ENCODE measurements at places on chromosomes 7 and 10. TPM values are rescaled to one million over a fixed set of nuclear protein-coding genes. Genes with fewer than 3 reads are reported as not detected.
A peak's percentile ranks its signal among the peaks of the same experiment; 100 is the strongest.

GRCh38 chr10:3928078-3928477, 143.1 kb upstream of the KLF6 start:
- no peak overlapping the region for H3K27ac ChIP-seq
- H3K27me3 ChIP-seq = no peaks in the 10 kb centered on the region
- no peak overlapping the region for H3K4me3 ChIP-seq
- no peaks in the 10 kb centered on the region for H3K4me1 ChIP-seq
- H3K36me3 ChIP-seq = no peaks in the 10 kb centered on the region
- no peak for DNase-seq

DNA sequence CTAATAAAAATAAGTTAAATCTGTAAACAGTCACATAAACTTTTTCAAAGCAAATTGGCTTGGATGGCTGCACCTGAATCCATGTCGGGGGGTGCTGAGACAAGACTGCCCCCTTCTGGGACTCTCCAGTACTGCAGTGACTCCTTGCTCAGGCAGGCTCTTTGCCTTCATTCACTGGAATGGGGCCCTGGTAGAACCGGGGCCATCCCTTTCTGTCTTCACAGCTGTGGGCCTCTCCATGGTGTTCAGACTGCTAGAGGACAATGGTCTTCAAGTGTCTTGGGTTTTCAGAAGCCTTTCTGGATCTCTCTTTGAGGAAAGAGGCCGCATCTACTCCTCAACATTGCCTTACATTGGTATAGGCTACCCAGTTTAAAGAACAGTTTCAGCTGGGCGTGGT, 16.1 kb upstream of the IMPDH1 start:
- no peaks in the 10 kb centered on the region for H3K36me3 ChIP-seq
- H3K4me1 ChIP-seq = no peaks in the 10 kb centered on the region
- DNase-seq = peak; percentile 80
- H3K27me3 ChIP-seq = no peaks in the 10 kb centered on the region
- H3K27ac ChIP-seq = no peak overlapping the region

- H3K27me3 ChIP-seq = no peaks in the 10 kb centered on the region
- H3K4me1 ChIP-seq = no peaks in the 10 kb centered on the region
- H3K36me3 ChIP-seq = no peaks in the 10 kb centered on the region
- no peak overlapping the region for H3K27ac ChIP-seq
Observed at GRCh38 chr10:72506474-72506873, 119.4 kb downstream of the MICU1 start.

MACC1 gene
- total RNA-seq = not detected

DNA sequence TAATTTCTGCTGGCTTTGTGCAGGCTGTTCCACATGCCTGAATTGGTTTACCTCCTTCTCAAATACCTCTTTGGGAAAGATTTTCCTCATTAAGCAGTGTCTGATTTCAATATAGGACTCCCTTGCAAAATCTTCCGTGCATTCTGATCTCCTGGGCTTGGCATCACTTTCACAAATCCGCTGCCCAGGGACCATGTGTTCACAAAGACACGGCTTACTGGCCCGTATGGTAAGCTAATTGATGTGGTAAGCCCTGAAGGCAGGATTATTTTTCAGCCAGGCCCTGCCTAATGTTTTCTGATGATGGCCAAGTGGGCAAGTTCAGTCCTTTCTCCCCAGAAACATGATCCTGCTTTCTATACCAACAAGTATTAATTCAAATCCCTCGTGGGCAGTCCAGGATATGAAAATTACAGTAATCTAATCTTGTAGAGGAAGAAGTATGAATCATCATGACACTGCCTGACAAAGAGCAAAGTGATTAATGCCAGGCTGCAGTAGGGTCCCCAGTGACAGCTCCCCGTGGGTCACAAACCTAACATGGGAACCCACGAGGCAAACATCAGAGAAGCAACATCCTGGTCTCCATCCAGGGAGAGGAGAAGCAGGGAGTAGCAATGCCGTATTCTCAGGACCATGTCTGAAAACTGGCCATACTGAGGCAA, 11.6 kb upstream of the SVIL start:
- no peak overlapping the region for H3K4me3 ChIP-seq
- H3K4me1 ChIP-seq = peaks cover 60% of the 10 kb centered on the region
- H3K27me3 ChIP-seq = no peaks in the 10 kb centered on the region

DNA sequence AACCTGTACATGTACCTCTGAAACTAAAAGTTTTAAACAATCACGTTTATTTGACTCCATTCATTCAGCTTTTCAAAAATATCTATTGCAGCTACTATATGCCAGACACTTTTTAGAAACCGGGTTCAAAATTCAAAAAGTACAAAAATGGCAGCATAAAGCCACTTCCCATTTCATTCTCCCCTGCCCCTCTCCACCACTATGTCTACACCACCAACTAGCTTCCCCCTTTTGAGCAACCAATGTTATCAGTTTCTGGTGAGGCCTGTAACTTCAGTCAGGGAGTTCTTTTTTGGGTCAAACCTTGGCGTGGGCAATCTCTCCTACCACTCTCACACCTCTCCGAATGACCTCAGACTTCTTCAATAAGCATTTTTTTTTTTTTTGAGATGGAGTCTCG, 11.5 kb upstream of the HHEX start:
- no peak for DNase-seq
- no peaks in the 10 kb centered on the region for H3K4me1 ChIP-seq
- no peak overlapping the region for H3K27ac ChIP-seq
- H3K4me3 ChIP-seq = no peak overlapping the region

NFE2L3 gene
- total RNA-seq = 10.0 TPM

Measured in ascending aorta (tissue), 2 donors.